ENCODE measurements at places on chromosomes 3 and 15.

- no peak overlapping the region for H3K27ac ChIP-seq
- H3K27me3 ChIP-seq, result no peaks in the 10 kb centered on the region
- no peak overlapping the region for H3K4me3 ChIP-seq
- no peaks in the 10 kb centered on the region for H3K36me3 ChIP-seq
- H3K4me1 ChIP-seq, result no peaks in the 10 kb centered on the region
- no peak for DNase-seq
Measured at GRCh38 chr3:65252266-65252665, 564.5 kb upstream of the ADAMTS9 start.

DNA sequence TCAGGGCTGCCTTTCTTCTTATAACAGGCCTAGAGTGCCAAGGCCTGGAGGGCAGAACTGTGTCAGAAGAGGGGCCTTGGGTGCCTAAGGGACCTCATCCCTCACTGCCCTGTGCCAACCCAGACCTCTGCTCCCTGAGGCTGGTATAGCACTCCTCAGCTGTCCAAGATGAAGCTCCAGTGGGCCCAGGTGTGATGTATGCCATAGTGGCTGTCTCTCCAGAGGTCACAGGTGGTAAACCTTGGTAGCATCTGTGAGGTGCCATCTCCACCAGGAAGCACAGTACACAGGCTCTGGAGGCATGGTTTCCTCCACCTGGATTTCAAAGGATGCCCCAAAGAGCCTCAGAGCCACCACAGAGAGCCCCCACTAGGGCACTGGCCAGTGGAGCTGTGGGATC, 12.3 kb upstream of the KLHL40 start:
- H3K4me3 ChIP-seq, result no peak overlapping the region
- no peaks in the 10 kb centered on the region for H3K4me1 ChIP-seq
- H3K36me3 ChIP-seq, result no peaks in the 10 kb centered on the region
- DNase-seq, result no peak

GRCh38 chr3:14253022-14253706, 74.5 kb downstream of the LSM3 start:
- no peaks in the 10 kb centered on the region for H3K27me3 ChIP-seq
- H3K36me3 ChIP-seq, result no peaks in the 10 kb centered on the region
- H3K4me3 ChIP-seq, result no peak overlapping the region
- H3K4me1 ChIP-seq, result no peaks in the 10 kb centered on the region
- DNase-seq, result no peak
- no peak overlapping the region for H3K27ac ChIP-seq

DNA sequence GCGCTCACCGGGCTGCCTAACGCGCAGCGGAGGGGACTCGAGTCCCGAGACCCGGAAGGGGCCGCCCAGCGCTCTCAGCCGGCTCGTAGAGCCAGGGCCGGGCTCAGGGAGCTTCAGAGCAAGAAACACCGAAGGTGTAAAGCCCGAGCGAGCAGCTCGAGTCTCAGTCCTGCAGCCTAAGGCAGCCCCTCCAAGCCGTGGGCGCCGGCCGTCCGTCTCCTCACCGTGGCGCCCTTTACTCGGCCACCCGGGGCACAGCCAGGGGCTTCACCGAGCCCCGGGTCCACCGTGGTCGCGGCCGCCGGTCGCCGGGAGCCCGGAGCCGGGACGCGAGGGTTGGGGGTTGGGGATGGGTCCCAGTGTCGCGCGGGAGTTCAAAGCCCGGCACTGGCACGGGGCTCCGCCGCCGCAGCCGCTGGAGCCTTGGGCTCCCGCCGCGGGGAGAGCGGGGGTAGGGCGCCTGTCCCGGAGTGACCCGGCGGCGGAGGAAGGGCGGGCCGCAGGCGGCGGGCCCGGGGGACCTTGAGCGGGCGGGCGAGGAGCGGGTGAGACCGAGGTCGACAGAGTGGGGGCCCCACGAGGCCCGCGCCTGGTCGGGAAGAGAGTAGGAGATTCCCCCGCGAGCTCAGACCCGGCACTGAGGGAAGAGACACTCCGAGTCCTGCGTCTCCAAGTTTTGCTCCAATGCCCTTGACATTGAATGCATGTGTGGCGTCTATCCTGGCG, 26.9 kb upstream of the THRB start:
- peaks cover 43% of the 10 kb centered on the region for H3K27me3 ChIP-seq
- no peaks in the 10 kb centered on the region for H3K36me3 ChIP-seq
- H3K27ac ChIP-seq, result no peak overlapping the region
- H3K4me1 ChIP-seq, result no peaks in the 10 kb centered on the region

GRCh38 chr15:65821070-65821469, 29.0 kb upstream of the DENND4A start:
- H3K4me1 ChIP-seq, result peaks cover 50% of the 10 kb centered on the region
- peak overlapping the region; percentile 33 for H3K27ac ChIP-seq
- H3K27me3 ChIP-seq, result no peaks in the 10 kb centered on the region

- peaks cover 18% of the 10 kb centered on the region for H3K27me3 ChIP-seq
- no peak for DNase-seq
- H3K27ac ChIP-seq, result no peak overlapping the region
- peaks cover 13% of the 10 kb centered on the region for H3K36me3 ChIP-seq
- H3K4me3 ChIP-seq, result no peak overlapping the region
Measured at GRCh38 chr3:109804697-109805096, 467.4 kb upstream of the DPPA4 start.

GRCh38 chr3:177041730-177042551, 155.3 kb downstream of the TBL1XR1 start:
- peaks cover 34% of the 10 kb centered on the region for H3K4me1 ChIP-seq
- peaks cover 86% of the 10 kb centered on the region for H3K36me3 ChIP-seq
- no peak overlapping the region for H3K4me3 ChIP-seq
- DNase-seq, result no peak

GRCh38 chr3:170734043-170734734, 135.8 kb downstream of the RPL22L1 start:
- no peaks in the 10 kb centered on the region for H3K4me1 ChIP-seq
- H3K36me3 ChIP-seq, result no peaks in the 10 kb centered on the region
- no peak for DNase-seq
- H3K27ac ChIP-seq, result no peak overlapping the region
- peaks cover 28% of the 10 kb centered on the region for H3K27me3 ChIP-seq

DNA sequence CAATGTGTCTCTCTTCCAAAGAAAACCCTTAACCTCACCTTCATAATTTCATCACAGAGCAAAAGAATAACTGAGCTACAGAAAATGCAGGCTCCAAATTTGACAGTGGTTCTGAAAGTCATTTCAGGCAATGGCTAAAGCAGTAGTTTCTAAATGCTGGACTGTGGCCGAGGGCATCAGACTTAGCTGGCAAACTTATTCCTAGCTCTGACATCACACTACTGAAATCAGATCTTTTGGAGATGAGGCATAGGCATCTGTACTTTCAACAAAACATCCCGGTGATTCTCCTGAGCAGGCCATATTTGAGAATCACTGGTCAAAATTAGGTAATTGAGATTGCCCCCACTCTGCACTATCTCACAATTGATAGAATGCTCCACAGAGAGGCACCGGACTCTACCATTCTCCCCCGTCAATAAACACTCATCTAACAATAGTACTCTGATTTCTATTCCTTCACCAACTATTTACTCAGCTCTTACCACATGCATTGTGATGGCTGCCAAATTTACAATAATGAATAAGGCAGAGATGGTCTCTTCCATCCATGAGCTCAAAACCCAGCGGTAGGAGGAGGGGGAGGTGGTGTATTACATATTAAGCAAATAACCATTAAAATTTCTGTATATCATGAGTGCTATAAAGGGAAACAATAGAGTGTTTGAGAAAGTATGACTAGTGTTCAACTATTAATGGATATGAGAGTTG, 57.3 kb upstream of the SPRED1 start:
- no peak overlapping the region for H3K4me3 ChIP-seq
- peaks cover 3% of the 10 kb centered on the region for H3K27me3 ChIP-seq
- no peaks in the 10 kb centered on the region for H3K36me3 ChIP-seq
- H3K27ac ChIP-seq, result no peak overlapping the region
- DNase-seq, result no peak

DNA sequence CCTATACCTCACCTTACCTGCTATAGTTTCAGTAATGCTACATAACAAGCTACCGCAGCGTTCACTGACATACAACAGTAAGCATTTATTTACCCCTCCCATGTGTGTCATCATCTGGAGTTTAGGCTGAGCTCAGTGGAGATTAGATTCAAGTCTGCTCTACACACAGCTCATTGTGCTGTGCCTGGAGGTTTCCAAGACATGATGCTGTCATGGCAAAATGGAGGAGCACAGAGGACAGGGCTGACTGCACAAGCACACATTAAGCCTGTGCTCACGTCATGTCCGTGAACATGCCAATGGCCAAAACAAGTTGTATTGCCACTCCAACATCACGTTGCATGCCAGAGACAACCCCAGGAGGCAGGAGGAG, 333.8 kb upstream of the TRIM42 start:
- H3K36me3 ChIP-seq, result no peaks in the 10 kb centered on the region
- no peak overlapping the region for H3K4me3 ChIP-seq
- DNase-seq, result no peak
- H3K4me1 ChIP-seq, result no peaks in the 10 kb centered on the region
- H3K27ac ChIP-seq, result no peak overlapping the region
- H3K27me3 ChIP-seq, result no peaks in the 10 kb centered on the region

DNA sequence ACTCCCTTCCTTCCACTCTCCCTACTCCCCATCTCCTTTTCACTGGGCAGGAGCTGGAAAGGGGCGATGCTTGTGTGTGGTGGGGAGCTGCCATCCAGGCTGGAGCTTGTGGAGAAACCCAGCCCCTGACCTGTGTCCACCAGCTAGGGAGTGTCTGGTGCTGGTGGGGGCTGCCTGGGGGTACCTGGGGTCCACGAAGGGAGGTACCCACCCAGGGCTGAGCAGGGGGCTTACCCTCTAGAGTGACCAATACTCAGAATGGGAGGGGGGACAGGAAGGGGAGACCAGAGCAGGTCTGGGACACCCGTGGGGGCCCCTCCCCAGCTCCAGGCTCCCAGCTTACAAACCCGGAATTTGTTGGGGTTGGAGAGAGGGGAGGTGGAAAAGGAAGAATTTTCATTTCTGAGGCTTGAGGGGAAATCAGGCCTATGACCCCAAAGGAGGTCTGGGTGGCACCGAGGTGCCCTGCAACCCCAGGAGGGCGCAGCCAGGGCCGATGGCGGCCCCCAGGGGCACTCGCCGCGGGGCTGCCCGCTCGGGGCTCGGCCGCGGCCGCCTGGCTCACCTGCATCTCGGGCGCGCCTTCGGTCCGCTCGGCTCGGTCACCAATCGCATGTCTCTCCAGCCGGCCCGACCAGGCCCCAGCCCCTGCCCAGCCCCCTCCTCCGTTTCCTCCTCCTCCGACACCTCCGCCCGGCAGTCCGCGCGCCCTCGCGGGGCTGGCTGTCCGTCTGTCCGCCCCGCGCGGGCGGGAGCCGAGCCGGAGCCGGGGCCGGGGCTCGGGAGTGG, 773 bp downstream of the LINGO1 start:
- H3K27me3 ChIP-seq, result peaks cover 47% of the 10 kb centered on the region
- H3K27ac ChIP-seq, result no peak overlapping the region
- DNase-seq, result no peak
- H3K4me1 ChIP-seq, result peaks cover 7% of the 10 kb centered on the region

DNA sequence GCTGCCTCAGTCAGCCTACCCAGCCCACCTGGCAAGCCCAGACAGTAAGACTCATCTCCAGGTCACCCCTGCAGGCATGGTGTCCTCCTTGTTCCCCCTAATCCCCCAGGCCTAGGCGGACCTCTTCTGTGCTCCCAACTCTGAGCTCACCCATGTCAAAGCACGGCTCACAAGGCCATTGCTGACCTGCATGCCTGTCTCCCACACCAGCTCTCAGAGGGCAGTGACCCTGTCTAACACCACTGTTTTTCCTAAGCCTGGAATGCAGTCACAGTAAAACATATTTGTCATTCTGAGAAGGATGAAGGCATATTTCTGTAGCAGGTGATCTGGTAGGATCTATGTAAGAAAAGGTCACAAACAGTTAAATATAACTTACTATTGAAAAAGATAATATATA, 110.3 kb upstream of the HACD2 start:
- no peak for DNase-seq
- H3K27me3 ChIP-seq, result no peaks in the 10 kb centered on the region
- no peak overlapping the region for H3K27ac ChIP-seq
- no peaks in the 10 kb centered on the region for H3K36me3 ChIP-seq
- no peak overlapping the region for H3K4me3 ChIP-seq
- H3K4me1 ChIP-seq, result no peaks in the 10 kb centered on the region

- no peak overlapping the region for H3K27ac ChIP-seq
- no peaks in the 10 kb centered on the region for H3K4me1 ChIP-seq
- peak overlapping the region; percentile 57 for H3K4me3 ChIP-seq
Measured at GRCh38 chr15:52789601-52790168, 451 bp downstream of the ONECUT1 start.

- DNase-seq, result no peak
- H3K27me3 ChIP-seq, result no peaks in the 10 kb centered on the region
- H3K4me1 ChIP-seq, result no peaks in the 10 kb centered on the region
- H3K36me3 ChIP-seq, result peaks cover 4% of the 10 kb centered on the region
- no peak overlapping the region for H3K4me3 ChIP-seq
Measured at GRCh38 chr15:76460871-76461270, 124.3 kb downstream of the ISL2 start.

DNA sequence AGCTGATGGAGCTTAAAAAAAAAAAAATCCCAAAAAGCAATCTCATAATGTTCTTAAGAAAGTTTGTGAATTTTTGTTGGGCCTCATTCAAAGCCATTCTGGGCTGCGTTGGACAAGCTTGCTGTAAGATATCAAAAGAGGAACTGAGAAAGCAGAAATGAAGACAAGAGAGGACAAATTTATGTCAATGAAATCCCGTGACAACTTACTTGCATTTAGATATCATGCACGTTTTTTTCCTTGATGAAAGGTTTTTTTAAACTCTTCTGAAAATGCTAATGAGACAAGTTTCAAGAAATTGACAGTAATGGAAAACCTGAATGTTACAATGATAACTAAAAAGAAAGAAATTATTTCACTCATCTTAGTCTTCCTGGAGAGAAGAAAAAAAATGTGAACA, 662.9 kb downstream of the SQOR start:
- H3K4me1 ChIP-seq, result no peaks in the 10 kb centered on the region
- H3K36me3 ChIP-seq, result no peaks in the 10 kb centered on the region
- no peak for DNase-seq
- no peaks in the 10 kb centered on the region for H3K27me3 ChIP-seq
- H3K27ac ChIP-seq, result no peak overlapping the region

DNA sequence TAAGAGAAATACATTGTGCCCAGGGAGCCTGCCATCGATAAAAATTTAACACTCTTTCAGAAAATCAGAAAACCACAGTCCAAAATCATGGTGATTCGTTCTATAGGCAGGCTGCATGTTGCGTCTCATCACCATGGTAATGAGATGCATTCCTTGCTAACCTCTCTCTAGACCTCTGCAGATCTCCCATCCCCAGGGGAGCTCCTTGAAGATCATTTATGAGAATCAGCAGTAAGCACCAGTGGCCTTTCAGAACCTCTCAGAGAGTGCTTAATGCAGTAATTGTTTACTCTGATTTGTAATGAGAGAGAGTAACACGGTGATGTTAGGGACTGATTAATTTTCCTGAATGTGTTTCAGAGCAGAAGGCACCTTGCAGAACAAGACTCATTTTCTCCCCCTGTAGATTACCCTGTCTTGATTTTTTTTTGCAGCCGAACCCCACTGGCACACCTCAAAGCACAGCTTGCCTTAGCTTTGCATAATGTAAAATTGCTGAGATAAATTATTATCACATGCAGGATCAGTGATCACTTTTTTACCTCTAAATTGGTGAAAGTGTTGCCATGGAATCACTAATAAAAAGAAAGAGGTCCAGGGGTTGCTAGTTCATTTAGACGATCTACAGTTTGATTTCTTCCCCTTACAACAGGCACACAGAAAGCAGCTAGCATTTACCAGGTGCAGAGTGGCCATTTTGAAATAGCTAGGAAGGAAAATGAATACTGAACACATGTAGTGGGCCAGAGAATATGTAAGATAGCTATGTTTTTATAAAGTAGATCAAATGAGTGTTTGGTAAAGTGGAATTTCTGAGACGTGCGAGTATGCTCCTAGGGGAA, 98.9 kb upstream of the CHL1 start:
- no peak for DNase-seq
- H3K36me3 ChIP-seq, result no peaks in the 10 kb centered on the region
